ENCODE measurements at places on chromosomes 16 and 17. TPM values are rescaled to one million over a fixed set of nuclear protein-coding genes. Genes with fewer than 3 reads are reported as not detected.

Gene ZFP3
- 3.5 TPM for total RNA-seq

Gene STX4
- 55.6 TPM for total RNA-seq

Gene KCNAB3
- 9.2 TPM for total RNA-seq

Gene PIEZO1
- total RNA-seq = 306 TPM

Gene JUP
- 0.73 TPM for total RNA-seq

Gene DNASE1L2
- total RNA-seq = 2.6 TPM

Gene WFDC1
- not detected for total RNA-seq

Gene CMTM2
- 1.00 TPM for total RNA-seq

Gene CIITA
- 34.4 TPM for total RNA-seq

Gene MPP2
- 0.86 TPM for total RNA-seq

Gene GINS3
- total RNA-seq = 18.5 TPM

Gene CHST4
- not detected for total RNA-seq

Gene PLA2G10
- not detected for total RNA-seq

Gene EFCAB5
- total RNA-seq = 0.52 TPM

Gene TEFM
- total RNA-seq = 17.7 TPM

Gene RPGRIP1L
- 7.2 TPM for total RNA-seq

Gene C17orf78
- total RNA-seq = not detected

Gene SDR42E1
- total RNA-seq = 7.3 TPM

Gene NACA2
- not detected for total RNA-seq

Gene EIF1
- 753 TPM for total RNA-seq

Gene NPIPA8
- 1.4 TPM for total RNA-seq

Gene MMD
- 33.2 TPM for total RNA-seq

Gene MT1A
- 0.57 TPM for total RNA-seq

Gene CACNG1
- not detected for total RNA-seq

Gene TNRC6A
- total RNA-seq = 47.9 TPM

Gene TBC1D3G
- not detected for total RNA-seq

Gene TNP2
- not detected for total RNA-seq

Gene TRAP1
- total RNA-seq = 132 TPM

Gene BAIAP3
- 0.66 TPM for total RNA-seq

Gene QPRT
- 12.5 TPM for total RNA-seq

Gene PRSS27
- total RNA-seq = 1.2 TPM

Gene CNGB1
- not detected for total RNA-seq

Gene HBZ
- not detected for total RNA-seq

Gene SNAI3
- 7.2 TPM for total RNA-seq

Gene CLEC19A
- not detected for total RNA-seq

Gene KRTAP9-8
- not detected for total RNA-seq

Gene ORAI3
- total RNA-seq = 25.7 TPM

Gene CES1
- total RNA-seq = not detected

Gene KRT12
- not detected for total RNA-seq

Gene CCDC200
- not detected for total RNA-seq

Gene SALL1
- total RNA-seq = not detected

Gene MT4
- total RNA-seq = not detected

Gene CD300LB
- not detected for total RNA-seq

Gene EARS2
- 21.5 TPM for total RNA-seq

Gene ZBTB4
- 22.3 TPM for total RNA-seq

Gene TEX14
- 0.23 TPM for total RNA-seq

Gene CCL7
- not detected for total RNA-seq

Gene CES4A
- 39.6 TPM for total RNA-seq

Gene TLCD3A
- 12.9 TPM for total RNA-seq

Gene KRTAP3-1
- not detected for total RNA-seq

Gene CDRT4
- 7.2 TPM for total RNA-seq

Data from T-helper 2 cell treated with Interferon-gamma antibody and Interleukin-4, amounts not matched to agents 100 ng/mL and 5 ng/mL, for 36 hours (primary cell).